Activated naive CD4-positive, alpha-beta T cell treated with anti-CD3 and anti-CD28 coated beads, Interleukin-2, amount 50 U/mL, for 16 hours (primary cell): ENCODE measurements at places on chromosomes 1 and 21.
A peak's percentile ranks its signal among the peaks of the same experiment; 100 is the strongest.

DNA sequence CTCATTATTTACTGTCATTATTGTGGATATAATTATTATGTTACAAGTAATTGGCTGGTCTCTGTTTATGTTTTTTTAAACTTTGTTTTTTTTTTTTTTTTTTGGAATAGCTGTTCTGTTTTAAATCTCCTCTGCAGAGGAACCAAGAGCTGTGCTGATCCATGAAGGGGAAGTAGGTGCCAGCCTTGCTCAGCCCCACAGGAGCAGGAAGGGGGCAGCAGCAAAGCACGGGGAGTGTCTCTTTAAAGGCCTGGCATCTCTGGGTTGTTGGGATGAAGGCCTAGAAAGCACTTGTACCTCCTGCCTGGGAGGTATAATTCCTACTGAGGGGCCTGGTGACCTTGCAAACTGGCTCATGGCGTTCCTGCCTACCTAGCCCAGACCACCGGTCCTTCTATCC, 2.5 kb upstream of the GRHL3 start:
- no peak for DNase-seq

DNA sequence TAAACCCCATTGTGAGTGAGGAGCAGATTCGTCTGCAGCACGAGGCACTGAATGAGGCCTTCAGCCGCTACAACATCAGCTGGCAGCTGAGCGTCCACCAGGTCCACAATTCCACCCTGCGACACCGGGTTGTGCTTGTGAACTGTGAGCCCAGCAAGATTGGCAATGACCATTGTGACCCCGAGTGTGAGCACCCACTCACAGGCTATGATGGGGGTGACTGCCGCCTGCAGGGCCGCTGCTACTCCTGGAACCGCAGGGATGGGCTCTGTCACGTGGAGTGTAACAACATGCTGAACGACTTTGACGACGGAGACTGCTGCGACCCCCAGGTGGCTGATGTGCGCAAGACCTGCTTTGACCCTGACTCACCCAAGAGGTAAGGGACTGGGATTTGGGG, 132.2 kb downstream of the PAPPA2 start:
- no peak for DNase-seq

GRCh38 chr1:85502625-85503083, 37.7 kb upstream of the DDAH1 start:
- no peak for DNase-seq

GRCh38 chr1:160260406-160261382, 1.7 kb downstream of the DCAF8 start:
- no peak for DNase-seq

- DNase-seq: peak; percentile 24
These were observed 128.0 kb downstream of the SETD4 start for GRCh38 chr21:35932232-35932911.

DNA sequence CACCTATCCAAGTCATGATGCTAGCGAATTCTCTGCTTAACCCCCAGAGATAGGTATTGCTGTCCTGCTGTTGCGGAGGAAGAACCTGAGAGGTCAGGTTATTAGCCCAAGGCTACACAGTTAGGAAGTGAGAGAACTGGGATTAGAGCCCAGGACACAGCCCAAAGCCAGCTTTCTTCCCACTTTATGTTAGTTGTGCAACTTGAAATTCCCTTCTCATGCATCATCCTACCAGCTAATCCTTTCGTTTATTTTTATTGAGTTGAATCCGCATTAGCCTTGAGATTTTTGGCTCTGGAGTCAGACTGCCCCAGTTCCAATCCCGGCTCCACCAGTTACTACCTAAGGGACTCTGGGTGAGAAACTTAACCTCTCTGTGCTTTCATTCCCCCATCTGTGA, 65.4 kb downstream of the PLEKHA6 start:
- DNase-seq: no peak

GRCh38 chr1:237884237-237884636, 6.5 kb downstream of the ZP4 start:
- no peak for DNase-seq

DNA sequence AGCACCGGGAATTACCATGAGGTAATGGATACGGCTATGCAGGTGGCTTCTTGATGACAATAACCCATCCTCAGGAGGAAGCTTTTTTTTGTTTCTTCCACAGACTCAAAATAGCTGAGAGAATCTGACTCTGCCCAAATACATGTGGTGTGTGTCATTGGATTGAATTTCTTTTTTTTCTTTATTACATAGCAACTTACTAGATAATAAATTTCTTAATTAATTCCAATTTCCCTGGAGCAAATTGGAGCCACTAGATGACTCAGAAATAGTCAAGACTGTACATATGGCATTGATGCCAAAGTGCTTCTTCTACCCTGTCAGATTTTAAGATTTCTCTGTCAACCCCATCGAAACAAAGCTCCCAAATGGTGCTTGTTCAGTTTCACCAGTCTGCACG, 42.7 kb downstream of the L1TD1 start:
- no peak for DNase-seq

- DNase-seq: no peak
These were observed 58.3 kb downstream of the TGFBR3 start for GRCh38 chr1:91827459-91828321.

- DNase-seq: peak; percentile 38
These were observed 16.3 kb upstream of the ATP5PO start for GRCh38 chr21:33931799-33932390.

DNA sequence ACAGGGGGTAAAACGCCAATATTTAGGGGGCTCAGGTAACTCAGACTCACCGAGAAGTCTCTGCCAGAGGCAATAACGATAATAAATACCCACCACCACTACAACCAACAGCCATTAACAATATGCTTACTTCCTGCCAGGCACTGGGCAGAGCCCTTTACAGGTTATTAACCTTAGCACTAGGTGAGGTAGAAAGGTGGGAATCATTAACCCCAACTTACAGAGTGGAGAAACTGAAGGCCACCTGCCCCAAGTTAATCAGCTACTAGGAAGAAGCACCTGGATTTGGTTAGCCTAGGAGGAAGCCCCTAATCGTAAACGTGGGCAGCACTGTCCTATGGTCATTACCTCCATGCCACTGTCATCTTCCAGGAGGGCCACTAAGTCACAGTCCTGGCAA, 110.0 kb downstream of the UBR4 start:
- DNase-seq: no peak

- DNase-seq: no peak
These were observed 21.3 kb downstream of the DUSP10 start for GRCh38 chr1:221720545-221720944.

GRCh38 chr1:230400007-230400344, 26.2 kb downstream of the PGBD5 start:
- DNase-seq: no peak

DNA sequence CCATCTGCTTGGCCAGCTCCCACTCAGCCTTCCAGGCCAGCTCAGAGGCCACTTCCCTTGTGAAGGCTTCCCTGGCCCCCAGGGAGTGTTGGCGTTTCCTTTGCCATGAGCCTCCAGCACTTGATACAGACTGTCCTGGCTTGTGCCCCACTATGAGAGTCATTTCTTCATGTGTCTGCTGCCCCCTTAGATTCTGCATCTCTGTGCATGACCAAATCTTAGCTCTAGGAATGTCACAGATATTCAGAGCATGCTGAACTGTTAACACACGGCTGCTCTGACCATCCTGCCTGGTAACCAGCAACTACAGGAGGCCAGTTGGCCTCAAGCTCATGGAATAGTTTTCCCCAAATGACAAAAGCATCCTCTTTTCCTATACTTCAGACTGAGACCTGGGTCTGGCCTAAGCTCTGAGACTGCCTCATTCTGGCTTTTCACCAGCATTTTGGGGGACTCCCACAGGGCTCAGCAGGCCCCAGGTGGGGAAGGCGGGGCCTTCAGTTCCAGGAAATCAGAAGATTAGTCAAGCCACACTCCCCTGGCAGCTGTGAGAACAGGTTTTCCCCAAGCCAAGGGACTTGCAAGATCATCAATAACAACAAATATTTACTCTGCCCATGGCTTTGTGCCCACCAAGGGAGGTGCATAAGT, 182.6 kb upstream of the EDN2 start:
- peak; percentile 66 for DNase-seq

GRCh38 chr1:93613898-93614297, 67.7 kb downstream of the BCAR3 start:
- DNase-seq: no peak

GRCh38 chr1:226798427-226799411, 59.6 kb upstream of the ITPKB start:
- DNase-seq: peak; percentile 55

DNA sequence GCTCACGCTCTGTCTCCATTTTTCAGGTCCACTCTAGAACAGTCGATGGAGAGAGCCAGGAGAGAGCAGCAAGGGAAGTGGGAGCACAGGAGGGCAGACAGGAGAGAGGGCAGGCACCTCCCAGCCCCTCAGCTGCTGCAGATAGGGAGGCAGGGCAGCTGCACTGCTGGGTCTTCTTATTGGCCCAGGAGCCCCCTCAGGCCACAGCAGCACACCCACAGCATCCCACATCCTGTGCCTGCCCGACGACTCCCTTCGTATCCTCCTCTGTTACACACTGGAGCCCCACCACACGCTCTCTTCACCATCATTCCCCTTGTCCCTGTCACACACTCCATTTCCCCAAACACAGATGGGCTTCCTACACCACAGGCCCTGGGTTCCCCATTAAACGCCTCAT, 13.7 kb upstream of the ARTN start:
- DNase-seq: no peak

- DNase-seq: no peak
These were observed 97.0 kb downstream of the UBR4 start for GRCh38 chr1:19112891-19113696.

DNA sequence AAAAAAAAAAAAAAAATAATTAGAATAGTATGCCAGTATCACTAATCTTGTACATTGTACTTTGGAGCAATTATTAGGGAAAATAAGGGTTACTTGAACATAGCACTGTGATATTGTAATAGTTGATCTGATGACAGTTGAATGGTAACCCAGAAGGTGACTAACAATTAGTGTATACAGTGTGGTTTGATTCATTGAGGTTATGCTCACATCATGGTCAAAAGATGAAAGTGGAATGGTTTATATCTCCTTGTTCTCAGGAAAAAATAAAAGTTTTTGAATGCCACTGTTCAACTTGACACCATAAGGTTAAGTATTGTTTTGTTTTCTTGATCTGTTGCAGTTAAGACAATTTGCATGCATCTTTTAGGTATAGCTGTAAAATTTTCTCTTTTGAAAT, 87.0 kb downstream of the GPR52 start:
- no peak for DNase-seq
